ENCODE measurements at places on chromosomes 7 and 10.
A peak's percentile ranks its signal among the peaks of the same experiment; 100 is the strongest.

GRCh38 chr10:102752266-102752930, 8.7 kb downstream of the WBP1L start:
- no peak for DNase-seq

- DNase-seq = no peak
These were observed 17.1 kb downstream of the COL13A1 start for GRCh38 chr10:69818676-69819239.

DNA sequence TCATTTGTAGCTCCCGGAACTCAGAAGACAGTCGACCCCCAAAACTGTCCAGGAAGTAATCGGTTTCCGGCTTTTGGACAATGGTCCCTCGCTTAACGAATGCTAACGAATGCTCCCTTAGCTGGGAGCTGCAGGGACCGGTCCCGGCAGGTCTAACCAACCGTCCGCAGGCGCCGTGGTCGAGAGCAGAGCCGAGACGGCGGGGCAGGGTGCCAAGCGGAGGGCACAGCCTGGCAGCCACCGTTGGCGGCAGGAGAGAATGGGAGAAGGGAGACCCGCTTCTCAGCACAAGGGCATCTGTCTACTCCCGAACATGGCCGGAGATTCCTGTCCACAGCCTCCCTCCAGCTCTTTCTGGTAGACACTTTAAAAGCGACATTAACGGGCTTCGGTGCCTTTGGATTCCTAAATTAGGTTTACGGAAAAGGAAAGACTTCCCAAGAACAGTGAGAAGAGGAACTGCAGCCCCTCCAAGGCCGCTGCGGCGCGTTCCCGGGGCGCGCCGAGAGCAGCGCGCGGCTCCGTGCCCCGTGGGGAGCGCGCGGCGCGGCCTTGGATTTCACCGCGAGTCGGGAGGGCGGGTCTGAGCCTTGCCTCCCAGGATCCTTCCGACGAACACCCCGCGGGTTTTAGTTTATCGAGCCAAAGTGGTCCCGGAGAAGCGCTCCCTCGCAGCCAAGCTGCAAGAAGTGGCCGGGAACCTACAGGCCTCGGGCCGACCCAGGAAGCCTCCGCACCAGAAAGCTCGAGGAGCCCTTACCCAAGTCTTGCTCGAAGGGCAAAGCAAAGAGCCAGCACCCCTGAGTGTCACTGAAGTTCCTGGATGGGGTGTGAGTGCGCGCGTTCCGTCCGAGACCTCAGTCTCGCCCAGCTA, 3.6 kb upstream of the TBX20 start:
- DNase-seq = peak; percentile 60

DNA sequence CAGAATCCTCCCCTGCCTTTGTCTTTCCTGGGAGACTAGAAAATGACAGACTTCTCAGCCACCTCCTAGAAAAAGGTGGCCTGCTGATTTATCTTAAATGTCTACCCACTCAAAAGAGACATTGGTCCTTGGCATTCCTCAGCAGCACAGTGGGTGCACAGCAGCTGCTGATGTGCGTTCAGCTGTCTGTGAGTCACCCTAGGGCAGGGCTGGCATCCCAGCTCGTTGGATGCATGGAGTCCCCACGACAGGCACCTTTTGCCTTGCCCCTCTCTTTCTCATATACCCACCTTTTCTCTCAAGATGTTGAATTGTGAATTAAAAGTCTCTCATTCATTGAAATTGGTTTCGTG, 113.0 kb downstream of the DOCK1 start:
- DNase-seq = no peak

DNA sequence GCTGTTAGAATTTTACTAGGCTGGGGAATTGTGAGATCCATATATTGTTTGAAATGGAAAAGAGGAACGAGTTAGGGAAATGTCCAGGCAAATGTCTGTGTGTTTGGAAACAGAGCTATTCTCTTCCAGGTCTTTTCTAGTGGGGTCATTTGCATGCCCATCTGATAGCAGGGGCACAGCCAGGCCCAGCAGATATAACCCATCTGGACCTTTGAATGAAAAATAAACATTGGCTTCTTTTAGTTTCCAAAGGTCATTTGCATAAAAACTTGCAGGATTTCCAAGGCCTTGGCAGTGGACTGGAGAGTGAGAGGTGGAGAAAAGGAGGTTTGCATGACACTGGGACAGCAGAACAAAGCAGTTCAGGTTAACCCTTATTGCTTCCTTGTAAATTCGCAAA, 188.0 kb upstream of the GPR26 start:
- no peak for DNase-seq

GRCh38 chr7:148042935-148043631, 547.5 kb upstream of the C7orf33 start:
- no peak for DNase-seq

DNA sequence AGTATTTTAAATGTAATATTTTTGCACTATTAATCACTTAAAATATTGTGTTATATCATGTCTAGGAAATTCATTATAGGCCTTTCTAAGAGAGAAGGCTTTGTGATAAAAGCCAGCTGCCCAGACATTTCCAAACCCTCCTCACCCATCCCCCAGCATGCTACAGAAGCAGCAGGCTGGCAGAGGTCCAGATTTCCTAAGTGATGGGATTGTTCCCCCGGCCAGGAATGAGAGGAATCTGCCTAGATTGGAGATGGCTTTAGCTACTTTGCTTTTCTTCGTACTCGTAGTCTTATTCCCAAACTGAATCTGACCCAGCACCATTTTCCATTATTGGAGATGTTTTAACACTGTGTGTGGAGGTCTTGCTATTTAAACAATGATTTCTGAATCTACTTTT, 29.4 kb downstream of the CDK14 start:
- DNase-seq = peak; percentile 95

- no peak for DNase-seq
These were observed 639.9 kb downstream of the PHTF2 start for GRCh38 chr7:78438433-78438832.
